ENCODE measurements at places on chromosomes 11 and 22. TPM values are rescaled to one million over a fixed set of nuclear protein-coding genes. Genes with fewer than 3 reads are reported as not detected.

Gene KRTAP5-8
- total RNA-seq, result not detected

Gene OR51B2
- not detected for total RNA-seq

Gene SYT12
- total RNA-seq, result not detected

DNA sequence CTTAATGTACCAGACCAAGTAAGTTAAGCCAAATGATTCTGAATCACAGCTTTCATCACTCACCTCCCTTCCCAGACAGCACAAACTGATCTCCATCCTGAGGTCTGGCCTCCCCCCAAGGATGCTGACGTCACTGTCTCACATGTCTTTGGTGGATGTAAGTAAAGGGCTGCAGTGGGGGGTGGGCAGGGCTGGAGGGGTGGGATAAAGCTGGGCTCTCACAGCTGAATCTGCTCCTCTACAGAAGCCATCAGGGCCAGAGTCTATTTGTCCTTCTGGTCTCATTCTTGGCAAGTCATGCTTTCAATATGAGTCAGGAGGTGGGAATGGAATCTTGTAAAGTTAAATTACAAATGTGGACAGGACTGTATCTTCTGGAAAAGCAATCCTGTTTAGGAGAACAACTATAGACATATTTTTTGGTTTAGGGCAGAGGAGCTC is 32.7 kb downstream of the P4HA3 start:
- peak; percentile 100 for DNase-seq

- peak; percentile 73 for DNase-seq
These were observed 3.6 kb downstream of the PKNOX2 start for GRCh38 chr11:125167954-125168835.

- peak; percentile 87 for DNase-seq
These were observed 109.1 kb downstream of the RASSF10 start for GRCh38 chr11:13118194-13118593.

GRCh38 chr11:46616551-46617133 is 385 bp downstream of the HARBI1 start:
- no peak for DNase-seq

GRCh38 chr11:10349281-10349665 is 44.4 kb downstream of the ADM start:
- DNase-seq, result no peak

DNA sequence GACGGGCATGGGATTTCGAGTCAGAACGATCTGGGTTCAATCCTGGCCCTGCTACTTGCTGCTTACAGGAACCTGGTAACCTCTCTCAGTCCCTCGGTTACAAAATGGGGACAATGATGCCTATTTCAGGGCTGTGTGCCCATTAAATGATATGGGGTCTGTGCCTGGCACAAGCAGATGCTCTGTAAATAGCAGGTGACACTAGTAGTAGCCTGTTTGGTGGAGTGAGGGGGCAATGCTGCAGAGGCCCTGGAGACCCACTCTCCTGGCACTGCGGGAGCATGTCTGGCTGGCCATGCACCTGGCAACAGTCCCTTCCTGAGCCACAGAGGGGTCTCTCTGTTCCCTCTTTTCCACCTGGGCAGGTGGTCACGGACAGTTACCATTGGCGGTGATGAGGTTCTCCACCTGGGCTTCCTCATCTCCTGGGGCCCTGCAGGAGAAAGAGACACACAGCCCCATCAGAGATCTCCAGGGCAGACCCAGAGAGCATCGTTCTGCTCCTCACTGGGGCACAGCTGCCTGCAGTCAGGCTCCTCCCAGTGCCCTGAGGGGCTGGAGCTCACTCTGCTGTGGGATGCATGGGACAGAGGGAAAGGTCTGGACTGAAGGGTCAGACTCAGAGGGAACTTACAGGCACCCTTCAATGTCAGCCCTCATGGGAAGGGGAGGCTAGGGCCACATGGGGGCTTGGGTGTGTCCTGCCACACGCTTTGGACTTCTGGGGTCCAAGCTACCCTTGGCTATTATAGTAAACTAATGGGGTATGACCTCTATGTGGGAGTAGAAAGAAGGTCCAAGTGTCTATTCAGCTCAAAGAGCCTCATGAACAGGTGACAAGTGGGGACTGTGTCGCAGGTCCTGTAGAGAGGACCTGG is 15.6 kb upstream of the FXYD2 start:
- DNase-seq, result no peak

DNA sequence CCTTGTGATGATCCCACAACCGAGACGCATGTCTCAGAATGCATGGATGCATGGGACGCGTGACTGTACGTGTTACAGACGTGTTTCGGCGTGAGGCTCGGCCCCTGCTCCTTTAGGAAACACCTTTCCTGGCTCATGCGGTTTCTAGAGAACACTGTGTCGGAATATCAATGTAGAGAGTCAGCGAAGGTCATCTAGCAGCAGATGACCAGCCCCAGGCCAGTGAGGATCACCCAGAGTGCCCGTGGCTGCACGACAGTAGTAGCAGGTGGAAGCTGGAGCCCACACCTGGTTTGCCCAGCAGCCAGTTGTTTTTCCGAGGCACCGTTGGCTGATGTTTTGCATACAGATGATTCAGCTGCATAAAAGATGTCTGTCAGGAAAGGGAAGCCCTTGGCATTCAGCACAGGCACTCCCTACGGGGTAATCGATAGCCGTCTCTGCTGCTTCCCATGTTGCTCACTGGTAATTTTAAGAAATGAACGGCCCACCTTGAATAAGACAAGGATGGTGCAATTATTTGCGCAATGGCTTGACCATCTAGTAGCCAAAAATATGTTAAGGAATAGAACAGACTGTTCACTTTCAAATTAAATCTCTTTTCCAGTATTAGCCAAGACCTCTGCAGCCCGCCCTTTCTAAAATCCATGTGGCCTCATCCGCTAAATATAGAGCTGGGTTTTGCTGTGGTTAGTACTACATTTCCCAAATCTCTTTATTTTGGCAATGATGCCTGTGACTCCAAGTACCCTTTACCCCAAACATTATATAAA is 1.1 kb upstream of the CLTCL1 start:
- DNase-seq, result no peak

- DNase-seq, result no peak
These were observed 72.9 kb downstream of the PISD start for GRCh38 chr22:31588970-31589675.
